Effector memory CD4-positive, alpha-beta T cell (primary cell): ENCODE measurements at places on chromosomes 1 and 21.

DNA sequence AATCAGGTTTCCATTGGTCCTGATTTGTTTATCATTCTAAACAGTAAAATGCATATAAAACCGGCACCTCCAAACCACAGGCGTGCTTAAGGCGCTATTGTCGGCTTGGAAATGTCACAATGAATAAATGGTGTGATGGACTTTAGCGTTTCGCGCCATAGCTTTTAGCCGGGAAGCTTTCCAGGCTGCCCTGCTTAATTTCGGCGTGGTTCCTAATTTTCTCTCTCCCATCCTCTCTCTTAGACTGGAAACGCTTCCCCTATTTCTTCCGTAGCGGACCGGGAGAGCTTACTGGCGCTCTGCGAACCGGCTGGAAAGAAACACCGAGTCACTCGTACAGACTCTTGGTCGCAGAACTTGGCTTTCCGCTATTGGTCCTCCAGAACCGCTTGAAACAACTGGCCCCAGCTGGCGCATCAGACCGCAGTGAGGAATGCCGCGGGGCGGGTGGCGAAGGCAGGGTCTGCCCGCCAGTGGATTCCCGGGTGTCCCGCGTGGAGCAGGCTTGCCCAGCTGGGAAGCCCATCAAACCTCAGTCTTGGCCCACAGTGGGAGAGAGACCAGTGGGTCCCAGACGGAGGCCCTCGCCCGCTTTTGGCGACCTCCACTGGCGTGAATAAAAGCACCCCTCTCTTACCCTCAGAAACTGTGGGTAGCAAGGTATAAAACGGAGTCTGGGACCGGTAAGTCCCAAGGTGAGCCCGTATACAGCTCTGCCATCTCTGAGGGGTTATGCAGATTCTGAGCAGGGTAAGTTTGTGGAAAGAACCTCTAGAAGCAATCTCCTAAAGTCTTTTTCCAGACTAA is 4.0 kb upstream of the LHX8 start:
- DNase-seq: no peak

DNA sequence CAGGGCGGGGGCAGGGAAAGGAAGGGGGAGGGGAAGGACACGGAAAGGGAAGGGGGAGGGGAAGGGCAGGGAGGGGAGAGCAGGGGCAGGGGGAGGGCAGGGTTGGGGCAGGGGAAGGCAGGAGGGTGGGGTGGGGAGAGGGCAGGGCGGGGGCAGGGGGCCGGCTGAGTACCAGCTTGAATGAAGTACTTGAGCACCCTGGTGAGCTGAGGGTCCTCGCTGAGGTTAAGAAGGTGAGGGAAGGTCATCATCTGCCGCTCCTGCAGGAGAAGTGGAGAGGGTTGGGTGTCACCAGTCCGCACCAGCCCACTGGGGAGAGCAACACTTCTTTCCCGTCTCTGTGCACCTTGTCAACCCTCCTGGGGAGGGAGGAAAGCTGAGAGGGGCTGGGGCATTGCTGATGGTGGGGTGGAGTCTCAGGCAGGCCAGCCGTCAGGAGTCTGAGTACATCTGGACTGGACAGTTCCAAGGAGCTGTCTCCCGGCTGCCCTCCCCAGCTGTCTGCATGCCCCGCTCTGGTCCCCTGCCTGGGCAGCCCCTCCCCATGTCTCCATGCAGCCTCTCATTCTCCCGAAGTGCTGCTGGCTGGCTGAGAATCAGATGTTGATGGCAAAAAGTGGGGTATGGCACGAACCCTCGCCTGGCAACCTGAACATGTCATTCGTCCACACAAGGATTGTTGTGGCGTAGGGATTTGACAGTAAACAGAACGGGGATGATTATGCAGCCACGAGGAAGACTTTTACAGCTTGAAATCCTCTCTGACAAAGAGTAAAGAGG is 70.0 kb downstream of the SCCPDH start:
- DNase-seq: no peak

DNA sequence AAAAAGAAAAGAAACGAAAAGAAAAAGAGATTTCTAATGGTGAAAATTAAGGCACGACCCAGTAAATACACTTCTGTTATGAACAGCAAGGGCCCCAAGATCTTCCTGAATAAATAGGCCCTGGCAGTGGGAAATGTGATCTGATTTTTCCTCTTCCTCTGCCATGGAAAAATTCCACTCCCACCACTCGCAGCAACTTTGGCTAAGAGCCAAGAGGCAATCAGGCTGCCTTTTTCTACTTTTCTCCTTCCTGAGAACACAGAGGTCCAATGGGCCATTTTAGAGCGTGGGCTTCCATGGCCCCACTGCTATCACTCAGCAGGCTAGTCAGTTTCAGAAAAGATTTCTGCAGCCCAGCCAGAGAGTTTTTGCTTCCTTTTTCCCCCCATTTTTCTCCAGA is 33.7 kb upstream of the AK4 start:
- DNase-seq: no peak

- no peak for DNase-seq
Observed at GRCh38 chr1:205424901-205425600, 3.2 kb upstream of the LEMD1 start.

DNA sequence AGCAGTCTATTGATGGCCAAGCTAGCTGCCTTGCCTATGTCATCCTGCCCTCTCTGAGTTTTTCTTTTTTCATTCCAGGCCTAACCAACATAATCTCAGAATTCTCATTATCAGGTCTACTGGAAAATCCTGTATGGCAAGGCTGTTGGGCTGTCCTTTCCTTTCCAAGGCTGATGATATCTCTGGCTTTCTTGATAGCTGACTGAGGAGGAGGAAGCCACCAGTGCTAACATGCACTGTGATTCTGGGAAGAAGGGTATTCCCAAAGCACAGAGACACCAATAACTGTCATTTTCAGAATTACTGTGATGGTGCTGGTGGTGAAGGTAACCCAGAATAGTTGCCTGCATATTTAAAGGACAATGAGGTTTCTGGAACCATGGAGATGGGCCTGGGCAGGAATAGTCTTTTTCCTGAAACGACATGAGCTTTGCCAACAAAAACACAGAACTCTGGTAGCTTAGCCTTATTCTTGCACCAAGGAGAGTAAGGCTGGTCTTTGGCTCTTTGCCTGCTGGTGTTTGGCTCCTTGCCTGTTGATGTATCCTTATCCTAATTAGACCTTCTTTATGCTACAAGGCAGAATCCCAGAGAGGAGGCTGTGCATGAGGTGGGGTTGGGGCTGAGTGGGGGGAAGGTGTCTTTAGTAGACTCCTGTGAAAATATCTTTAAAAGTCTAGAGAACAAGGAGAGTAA is 157.4 kb downstream of the TNFSF18 start:
- DNase-seq: no peak

GRCh38 chr1:102315096-102315495 is 318.4 kb upstream of the OLFM3 start:
- DNase-seq: no peak

- DNase-seq: peak; percentile 61
Observed at GRCh38 chr1:202160377-202160940, at the start of gene PTPN7. Gene PTPN7 (minus strand): TSS chr1:202160602. CDS start chr1:202159402, 1,200 bp downstream.

DNA sequence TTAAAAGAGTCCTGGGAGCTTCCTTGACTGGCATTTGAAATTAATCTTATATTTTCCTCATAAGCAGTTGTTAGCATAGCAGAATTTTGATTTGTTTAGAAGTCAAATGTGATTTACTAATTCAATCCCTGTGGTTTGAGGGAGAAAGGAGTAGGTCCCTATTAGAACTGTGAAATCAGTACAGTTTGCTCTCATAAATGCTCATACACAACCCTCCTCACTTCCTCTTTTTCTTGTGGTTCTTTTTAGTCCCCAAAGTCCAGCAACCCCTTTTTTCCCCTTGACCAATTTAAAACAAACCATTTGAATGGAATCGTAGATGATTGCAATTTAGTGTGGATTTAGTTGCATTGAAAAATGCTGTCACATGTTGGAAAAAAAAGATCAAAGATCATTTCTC is 9.2 kb upstream of the IFI44 start:
- DNase-seq: no peak

DNA sequence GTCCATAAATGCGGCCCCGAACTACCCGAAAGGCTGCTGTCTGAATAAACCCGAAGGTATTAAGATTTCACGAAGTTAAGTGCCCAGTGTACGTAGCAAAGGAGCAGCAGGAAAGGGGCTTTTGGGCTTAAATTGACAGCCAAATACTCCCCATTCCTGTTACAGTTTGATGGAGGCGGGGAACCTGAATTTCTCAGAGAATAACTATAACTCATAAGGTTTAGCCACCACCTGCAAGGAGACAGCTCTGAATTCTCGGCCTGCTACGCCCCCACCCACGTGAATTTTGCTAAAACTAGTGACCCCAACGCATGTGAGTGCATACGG is 5.2 kb downstream of the GFI1 start:
- no peak for DNase-seq

DNA sequence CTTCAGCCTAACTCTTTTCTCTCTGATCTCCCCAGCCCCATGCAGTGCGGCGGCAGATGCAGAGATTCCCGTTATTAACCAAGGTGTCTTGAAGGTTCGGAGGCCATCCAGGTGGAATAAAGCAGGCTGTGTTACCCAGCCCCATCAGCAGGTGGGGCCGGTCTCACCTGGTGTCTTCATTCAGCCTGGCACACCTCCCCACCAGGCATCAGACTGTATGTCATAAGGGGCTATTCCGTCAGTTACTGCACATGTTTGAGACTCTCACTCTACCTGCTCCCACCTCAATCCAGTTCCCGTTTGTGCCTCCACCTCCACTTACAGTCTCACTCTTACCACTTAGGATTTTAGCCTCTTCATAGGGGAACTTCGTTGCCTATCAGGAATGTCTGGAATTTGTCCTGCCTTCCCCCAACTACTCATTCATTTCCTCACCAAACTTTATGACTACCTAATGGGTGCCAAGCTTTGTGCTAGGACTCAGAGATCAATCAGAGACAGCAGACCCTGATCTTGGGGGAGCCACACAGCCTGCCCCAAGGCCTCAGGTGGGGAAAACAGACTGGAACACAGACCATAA is 170.2 kb downstream of the PLPP3 start:
- no peak for DNase-seq

GRCh38 chr21:22409571-22409970 is 1411.4 kb downstream of the NCAM2 start:
- DNase-seq: no peak

DNA sequence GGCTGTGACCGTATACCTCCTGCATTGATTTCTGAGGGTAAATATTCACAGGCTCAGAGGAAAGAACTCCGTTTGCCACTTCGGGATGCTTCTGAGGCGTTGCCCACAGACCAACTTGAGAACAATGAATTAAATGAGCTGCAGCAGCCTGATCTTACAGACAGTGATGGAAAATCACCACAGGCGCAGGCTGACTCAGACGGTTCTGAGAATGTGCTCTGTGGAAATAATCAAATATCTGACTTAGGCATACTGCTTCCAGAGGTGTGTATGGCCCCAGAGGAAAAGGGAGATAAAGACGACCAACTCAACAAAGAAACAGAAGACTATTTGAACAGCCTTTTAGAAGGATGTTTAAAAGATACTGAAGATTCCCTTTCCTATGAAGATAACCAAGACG is 76.7 kb upstream of the SCCPDH start:
- no peak for DNase-seq

- DNase-seq: no peak
Observed at GRCh38 chr1:59504276-59504675, 207.4 kb downstream of the FGGY start.

- DNase-seq: no peak
Observed at GRCh38 chr1:33719771-33720670, 143.9 kb upstream of the HMGB4 start.

DNA sequence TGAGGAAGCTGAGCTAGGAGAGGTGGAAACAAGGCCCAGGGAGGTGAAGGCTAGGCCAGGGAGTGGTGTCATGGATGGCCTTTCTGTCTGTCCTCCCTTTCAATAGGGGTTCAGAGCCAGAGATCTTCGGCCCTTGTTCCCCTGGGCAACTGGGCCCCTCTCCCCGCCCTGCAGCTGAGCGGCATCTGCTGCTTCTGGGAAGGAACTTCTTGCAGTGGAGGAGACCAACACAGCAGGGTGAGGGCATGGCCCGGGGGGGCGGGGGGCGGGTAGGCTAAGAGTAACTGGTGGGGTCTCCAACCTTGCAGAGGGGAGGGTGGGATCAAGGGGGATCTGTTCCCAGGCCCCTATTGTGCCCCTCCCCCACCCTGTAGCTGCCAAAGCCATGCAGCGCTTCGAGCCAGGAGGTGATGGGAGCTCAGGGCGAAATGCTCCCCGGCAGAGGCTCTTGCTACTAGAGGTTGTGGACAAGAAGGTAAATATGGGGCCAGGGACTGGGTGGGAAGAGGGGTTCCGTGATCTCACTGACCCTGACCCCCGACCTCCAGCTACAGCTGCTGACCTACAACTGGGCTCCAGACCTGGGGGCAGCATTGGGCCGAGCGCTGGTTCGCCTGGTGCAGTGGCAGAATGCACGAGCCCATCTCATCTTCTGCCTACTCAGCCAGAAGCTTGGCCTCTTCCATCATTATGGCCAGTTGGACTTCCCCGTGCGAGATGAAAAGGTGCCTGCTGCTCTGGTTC is 11.7 kb downstream of the HYI start:
- DNase-seq: no peak

GRCh38 chr1:185215911-185216310 is 58.9 kb downstream of the SWT1 start:
- DNase-seq: no peak

DNA sequence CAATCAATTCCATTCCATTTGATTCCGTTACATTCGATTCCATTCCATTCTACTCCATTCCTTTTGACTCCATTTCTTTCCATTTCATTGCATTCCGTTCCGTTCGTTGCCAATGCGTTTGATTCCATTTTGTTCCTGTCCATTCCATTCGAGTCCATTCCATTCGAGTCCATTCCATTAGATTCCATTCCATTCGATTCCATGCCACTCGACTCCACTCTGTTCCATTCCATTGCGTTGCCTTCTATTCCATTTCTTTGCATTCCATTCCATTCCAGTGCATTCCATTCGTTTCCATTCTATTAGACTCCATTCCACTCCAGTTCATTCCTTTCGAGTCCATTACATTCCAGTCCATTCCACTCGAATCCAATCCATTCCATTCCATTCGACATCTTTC is 2587.5 kb upstream of the TPTE start:
- DNase-seq: no peak

DNA sequence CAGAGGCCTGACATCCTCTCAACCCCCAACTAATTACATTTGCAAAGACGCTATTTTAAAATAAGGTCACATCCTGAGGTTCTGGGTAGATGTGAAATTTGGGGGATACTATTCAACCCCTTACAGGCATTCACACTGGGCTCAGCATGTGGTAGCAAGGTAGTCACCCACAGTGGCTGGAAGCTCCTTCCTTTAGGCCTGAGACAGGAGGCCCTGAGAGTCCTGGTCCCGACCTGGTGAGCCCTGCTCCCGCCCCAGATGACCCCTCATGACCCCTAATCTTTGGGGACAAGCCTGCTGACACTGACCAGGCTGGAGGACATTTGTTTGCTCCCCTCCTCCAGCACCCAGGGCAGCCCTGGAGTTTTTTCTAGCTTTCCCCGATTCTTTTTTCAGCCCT is 225.9 kb downstream of the DYRK1A start:
- no peak for DNase-seq

DNA sequence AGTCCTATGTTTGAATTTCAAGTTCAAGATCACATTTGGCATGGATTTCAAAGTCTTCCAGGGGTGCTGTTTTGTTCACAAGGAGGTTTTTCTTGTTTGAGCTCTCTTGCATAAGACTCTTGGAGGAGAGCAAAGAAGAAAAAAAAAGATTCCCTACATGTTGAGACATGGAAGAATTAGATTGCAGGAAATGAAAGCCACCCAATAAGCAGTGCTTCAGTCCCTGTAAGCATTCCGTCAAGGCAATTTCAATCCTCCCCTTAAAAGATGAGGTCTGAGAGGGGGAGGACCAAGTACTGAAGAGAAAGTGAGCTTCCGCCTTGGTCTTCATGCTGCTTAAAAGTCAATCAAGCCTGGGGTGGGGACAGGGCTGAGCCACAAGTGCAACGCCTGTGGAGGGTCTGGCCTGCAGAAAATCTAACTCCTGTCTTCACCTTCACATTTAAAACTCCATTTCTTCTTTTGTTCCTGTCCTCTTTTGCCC is 50.2 kb downstream of the LPAR3 start:
- no peak for DNase-seq
